ENCODE measurements at places on chromosomes 1 and 21.
A peak's percentile ranks its signal among the peaks of the same experiment; 100 is the strongest.

- no peak for DNase-seq
These were observed 31.3 kb upstream of the LRIG2 start for GRCh38 chr1:113041569-113042284.

DNA sequence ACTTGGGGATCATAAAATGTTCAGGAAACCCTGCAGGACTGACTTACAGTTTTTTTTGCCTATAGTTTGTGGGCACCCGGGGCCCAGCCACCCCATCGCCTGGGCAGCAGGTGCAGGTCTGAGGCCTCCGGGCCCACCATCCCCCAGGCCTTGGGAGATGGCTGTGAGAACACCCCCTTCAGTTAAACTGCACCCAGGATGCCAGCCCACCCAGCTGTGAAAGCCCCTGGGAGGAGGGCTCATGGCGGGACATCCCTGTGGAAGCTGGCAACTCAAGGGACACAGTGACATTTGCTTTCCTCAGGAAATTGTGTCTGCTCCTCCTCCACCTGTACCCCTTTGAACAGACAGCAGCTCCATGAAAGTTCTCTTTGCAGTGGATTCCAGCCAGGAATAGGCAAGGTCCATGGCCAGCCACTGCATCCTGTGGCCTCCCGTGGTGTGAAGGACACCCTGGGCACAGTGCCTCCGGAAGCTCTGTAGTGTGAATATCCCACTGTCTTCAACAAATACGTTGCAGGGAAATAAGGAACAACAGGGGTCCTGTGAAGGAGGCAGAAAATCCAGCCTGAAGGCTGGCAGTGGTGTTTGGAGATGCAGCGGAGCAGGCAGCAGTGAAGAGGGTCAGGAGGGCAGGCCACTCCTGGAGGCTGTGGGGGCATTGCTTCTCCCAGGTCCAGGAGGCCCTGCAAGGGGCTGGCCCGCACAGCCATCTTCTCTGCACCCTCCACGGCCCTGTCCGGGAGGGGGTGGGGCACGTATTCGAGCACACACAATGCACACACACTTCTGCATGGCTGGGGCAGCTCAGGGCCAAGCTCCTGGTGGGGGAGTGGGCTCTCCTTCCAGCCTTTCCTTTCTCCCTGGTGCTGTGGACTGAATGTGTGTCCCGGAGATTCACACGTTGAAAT is 2.1 kb upstream of the OBSCN start:
- DNase-seq, result no peak

DNA sequence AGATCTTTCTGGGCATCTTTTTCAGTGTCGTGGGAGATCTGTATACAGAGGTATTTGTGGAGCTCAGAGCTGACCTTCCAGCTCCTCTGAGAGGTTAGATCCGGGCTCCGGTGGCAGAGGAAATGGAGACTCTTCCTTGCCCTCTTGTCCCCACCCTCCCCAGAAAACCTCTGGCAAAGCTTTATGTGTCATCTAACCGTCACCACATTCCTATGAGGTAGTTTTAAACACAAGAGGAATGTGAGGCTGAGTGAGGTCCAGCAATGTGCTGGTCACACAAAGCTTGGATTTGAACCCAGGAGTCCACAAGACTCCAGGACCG is 1.2 kb downstream of the CD160 start:
- DNase-seq, result no peak

DNA sequence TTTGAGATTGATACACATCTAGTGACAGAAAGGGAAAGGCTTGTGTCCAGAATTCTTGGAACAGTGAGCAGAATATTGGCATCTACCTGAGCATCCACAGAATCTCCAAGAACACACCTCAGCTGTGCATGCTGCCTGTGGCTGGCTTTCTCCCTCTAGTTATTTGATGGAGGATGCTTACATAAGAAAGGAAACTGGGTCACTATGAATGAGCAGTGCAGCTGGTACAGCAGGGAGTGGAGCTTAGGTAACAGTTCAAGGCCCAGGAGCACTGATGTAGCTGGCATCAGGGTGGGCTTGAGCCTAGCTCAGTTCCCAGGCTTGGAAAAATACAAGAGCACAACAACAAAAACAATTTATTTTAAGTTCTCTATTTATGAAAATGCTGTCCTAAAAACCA is 26.3 kb downstream of the RGS8 start:
- DNase-seq, result no peak

- no peak for DNase-seq
These were observed 28.3 kb upstream of the PKN2 start for GRCh38 chr1:88655685-88656299.

DNA sequence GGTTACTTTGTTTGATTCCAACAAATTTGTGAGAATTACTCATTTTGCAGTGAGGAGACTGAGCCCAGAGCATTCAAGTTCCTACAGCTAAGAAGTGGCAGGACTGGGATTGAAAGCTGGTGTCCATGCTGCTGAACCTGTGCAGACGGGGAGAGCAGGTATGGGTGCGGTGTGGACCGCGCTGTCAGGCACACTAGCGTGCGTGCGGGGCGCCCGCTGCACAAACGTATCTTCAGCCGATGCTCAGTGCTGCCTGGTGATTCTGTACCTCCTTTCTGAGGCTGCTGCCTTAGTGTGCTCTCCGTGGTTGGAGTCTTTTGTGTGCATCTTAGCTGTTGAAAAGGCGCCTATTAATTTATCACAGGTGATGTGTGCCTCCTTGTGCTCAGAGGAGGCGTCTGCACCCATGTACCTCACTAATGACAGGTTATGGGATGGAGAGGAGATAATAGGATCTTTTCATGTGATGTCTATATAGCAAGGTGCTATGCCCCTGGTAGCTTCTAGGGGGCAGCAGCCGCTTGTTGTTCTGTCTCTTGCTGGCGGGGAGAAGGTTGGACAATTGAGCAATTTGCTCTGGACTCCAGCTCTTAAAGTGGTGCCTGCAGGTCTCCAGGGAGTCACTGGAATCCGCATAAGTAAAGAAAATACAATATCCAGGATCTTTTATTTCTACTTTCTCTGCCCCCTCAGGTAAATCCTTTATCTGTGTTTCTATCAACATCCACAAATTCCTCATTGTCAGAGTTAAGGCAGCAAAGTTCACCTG is 32.5 kb downstream of the PEX14 start:
- peak; percentile 87 for DNase-seq

DNA sequence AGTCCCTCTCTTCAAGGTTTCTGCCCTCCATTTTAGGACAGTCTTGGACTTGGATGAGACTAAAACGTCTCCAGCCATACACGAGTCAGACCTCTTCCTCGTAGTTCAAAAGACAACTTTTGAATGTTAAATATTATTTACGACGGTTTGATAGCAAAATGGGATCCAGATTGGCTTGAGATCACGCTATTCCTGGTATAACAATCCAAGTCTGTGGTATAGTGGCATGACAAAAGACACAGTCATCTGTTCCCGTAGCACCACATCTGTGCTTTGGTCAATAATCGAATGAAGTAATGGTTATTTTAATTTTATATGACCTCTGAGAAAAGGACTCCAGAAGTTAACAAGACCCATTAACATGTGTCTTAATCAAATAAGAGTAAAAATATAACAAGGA is 7.0 kb downstream of the PCP4 start:
- DNase-seq, result no peak

GRCh38 chr1:21268281-21269239 is 21.7 kb downstream of the ECE1 start:
- DNase-seq, result no peak

GRCh38 chr1:67078291-67078690 is 24.3 kb upstream of the SLC35D1 start:
- DNase-seq, result no peak

GRCh38 chr1:234836045-234836681 is 226.2 kb upstream of the IRF2BP2 start:
- DNase-seq, result no peak

GRCh38 chr21:35095859-35096291 is 46.8 kb upstream of the RUNX1 start:
- no peak for DNase-seq

- no peak for DNase-seq
These were observed 12.9 kb downstream of the COPA start for GRCh38 chr1:160330119-160330518.

DNA sequence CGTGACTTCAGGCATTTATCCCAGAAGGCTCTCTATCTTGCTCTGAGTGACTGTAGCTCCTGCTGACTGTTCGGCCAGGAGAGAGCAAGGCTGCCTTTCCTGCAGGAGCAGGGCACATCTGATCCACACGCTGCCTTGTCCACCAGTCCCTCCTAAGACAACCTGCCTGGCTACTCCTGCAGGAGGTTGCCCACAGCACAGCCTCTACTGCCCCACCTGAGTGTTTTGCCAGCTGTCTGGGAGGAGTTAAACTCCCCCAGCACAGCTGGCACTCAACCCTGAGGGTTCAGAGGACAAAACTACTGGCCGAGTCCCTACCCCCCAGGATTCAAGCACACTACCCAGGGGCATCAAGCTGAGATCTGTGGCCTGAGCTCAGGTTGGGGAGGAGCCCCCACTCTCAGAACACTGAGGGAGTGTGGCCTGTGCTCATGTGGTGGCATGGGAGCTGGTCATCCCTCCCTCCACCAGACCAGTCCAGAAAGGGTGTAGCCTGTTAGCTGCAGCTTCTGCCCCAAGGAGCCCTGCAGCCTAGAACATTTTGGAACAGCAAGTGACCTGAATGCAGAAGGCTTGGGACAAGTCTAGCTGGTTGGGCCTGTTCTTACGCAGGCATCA is 237.3 kb downstream of the SLC44A5 start:
- DNase-seq, result no peak

DNA sequence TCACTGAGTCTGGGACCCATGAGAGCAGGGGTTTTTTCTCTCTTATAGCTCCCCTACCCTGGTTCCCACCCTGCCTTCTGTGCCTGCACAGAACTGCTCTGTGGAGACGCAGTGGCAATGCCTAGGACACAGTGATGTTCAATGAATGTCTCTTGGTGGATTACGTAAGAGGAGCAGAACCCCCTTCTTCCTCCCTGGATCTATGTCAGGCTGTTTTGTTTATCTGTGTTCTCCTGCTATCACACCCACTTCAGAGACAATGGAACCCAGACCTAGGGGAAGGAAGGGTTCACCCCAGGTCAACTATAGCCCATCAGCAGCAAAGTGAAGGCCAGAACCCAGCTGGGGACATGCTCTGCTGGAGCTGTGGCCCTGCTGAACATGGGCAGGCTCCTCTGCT is 2.0 kb downstream of the HPCAL4 start:
- DNase-seq, result no peak

DNA sequence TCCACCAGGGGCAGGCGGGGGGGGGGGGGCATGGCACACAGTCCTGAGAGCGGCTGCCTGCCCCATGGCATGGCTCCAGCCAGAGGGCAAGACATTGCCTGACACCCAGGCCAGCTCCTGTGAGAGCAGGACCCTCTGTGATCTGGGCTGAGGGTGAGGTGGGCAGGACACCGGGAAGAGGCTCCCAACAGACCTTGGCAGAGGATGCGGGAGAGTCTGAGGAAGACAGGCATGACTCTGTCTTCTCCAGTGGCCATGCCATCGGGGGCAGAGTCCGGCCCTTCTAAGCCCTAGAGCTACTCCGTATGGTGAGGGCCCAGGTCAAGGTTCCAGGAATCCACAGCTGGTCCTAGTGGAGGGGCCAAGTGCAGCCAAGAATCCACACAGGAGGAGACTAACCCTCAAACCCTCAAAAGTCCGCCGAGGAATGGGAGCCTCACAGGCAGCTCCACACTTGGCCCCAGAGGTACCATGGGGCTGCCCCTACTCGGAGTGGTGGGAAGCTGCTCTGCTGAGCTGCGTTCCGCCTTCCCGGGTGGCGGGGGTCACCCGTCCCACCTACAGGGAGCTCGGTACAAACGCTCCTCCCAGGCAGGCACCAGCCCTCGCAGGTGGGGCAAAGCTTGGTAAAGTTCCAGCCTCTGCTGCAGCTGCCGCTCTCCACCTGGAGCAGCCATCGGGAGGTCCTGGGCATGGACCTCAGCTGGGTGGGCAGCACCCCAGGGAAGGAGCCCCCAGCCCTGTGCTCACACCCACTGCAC is 6.5 kb downstream of the ACTRT2 start:
- no peak for DNase-seq

DNA sequence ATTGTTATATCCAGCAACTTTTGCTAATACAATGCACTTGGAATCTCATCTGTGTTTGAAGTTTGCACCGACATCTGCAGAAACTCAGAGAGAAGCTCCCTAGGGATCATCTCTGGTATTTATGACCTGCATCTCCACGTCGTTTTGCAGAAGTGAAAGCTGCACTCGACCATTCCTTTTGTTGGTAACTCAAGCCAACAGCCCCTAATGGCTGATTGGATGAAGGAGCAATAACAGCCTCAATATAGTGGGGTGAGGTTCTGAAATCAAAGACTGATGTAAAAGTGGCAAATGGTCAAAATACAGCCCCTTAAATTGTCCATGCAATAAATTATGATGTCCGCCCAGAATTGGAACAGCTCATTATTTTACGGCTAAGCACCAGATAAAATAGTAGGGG is 344.2 kb upstream of the KAZN start:
- DNase-seq, result no peak

GRCh38 chr1:30657131-30658013 is 66.0 kb downstream of the MATN1 start:
- no peak for DNase-seq

GRCh38 chr1:20358761-20359263 is 68.1 kb downstream of the VWA5B1 start:
- peak; percentile 23 for DNase-seq

DNA sequence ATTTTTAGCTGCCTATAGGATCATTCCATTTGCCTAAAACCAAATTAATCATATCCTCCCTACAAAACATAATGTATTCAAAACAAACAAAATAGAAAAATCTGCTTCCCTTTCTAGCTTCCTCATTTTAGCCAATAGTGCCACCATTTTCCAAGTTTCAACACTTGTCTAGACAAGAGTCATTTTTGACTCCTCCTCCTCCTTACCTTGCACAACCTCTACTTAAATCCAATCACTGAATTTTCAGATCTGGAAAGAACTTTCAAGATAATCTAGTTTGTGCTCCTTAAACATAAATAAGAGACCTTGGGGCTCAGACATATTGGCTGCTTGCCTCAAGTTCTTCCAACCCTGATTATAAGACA is 7.4 kb downstream of the STX6 start:
- DNase-seq, result no peak

- DNase-seq, result no peak
These were observed 50.7 kb upstream of the ST6GALNAC3 start for GRCh38 chr1:76023669-76024435.

DNA sequence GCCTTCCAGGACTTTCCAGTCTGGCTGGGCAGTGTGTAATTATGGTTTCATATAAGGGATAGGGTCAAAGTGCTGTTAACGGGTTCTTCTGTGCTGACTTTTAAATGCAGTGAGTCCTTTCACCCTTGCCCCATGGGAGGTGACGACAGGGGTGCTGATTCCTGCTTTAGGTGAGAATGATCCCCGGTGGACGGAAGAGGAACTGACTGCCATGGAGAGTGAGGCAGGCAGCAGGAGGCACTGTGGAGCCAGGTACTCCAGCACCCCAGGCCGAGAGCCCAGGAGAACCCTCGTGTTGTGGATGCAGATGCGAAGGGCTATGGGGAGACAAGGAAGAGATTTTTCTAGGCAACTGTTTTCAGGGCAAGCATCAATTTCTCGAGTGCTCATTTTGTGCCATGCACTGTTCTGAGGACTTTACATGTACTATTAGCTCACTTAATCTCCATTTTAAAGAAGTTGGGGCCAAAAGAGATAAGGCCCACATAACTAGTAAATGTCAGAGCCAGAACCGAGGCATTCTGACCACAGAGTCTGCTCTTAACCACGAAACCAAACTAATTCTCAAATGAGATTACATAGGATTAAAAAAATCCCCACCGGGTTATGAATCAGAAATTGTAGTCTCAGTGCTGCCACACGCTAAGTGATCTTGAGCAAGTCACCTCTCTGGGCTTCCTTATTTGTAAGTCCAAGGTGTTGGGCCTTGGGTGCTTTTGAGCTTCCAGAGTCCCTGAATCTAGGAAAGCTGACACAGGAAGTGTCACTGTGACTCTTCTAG is 28.2 kb downstream of the STPG1 start:
- no peak for DNase-seq

All from NCI-H1436 (cell line).